NCI-H526 treated with DMSO at 0.1 percent for 48 hours (cell line): ENCODE measurements at places on chromosomes 3 and 15.

DNA sequence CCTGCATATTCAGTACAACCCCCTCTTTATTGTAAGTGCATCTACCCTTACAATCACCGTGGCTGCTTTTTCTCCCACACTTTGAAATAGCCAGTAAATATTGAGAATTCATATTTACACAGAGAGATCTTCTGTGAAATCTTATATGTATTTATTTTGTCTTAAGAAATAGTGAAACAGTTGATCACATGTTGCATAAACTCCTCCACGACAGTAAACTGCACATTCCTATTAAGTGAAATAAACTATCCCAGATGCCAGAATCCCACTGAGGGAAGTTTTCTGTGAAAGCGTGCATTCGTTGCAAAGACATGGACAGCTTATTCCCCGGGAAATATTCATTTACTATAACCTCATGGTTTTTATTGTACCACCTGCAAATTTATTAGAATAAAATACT lies 796.0 kb downstream of the ROBO2 start:
- DNase-seq, result no peak

GRCh38 chr15:68314563-68314962 lies 37.0 kb downstream of the FEM1B start:
- no peak for DNase-seq

DNA sequence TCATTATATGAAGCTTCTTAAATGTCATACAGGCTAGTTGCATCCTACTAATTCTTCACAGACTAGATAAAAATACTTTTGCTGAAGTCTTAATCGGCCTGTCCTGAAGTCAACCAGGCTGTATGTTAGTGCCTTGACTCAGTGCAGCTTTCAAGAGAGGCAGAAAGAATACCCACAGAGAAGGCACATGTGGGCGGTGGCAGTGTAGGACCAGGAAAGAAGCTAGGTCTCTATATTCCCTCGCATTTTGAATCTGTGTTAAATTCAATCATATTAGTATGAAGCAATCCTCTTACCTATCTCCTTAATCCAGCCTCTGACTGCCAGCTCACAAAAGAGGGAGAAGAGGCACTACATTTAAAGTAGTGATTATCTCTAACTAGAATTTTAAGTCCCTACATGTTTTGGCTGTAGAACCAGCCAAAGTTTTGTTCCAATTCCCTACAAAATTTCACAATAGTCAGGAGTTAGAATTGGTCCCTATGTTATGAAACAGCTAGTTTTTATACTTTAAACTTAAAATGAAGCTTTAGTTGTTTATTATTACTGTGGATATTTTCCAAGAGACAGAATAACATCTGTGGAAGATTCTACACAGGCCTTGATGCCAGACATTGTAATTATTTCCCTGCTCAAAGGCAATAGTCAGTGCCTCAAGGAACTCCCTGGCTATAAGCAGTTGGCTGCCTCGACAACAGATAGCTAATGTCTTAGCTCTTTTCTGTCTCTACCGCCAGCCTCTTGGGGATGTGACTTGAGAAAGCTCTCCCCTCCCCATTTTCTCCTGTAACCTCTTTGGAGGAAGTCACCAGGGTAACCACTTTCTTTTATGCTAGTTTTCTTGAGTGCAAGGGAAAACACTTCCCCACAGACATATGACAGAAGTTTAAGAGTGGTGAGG lies 31.9 kb downstream of the CRTC3 start:
- DNase-seq, result no peak

GRCh38 chr3:100971798-100972197 lies 21.4 kb downstream of the ABI3BP start:
- DNase-seq, result no peak

GRCh38 chr3:123586968-123587367 lies 2.1 kb upstream of the HACD2 start:
- DNase-seq, result no peak

GRCh38 chr3:94716326-94717018 lies 653.6 kb downstream of the NSUN3 start:
- DNase-seq, result no peak

DNA sequence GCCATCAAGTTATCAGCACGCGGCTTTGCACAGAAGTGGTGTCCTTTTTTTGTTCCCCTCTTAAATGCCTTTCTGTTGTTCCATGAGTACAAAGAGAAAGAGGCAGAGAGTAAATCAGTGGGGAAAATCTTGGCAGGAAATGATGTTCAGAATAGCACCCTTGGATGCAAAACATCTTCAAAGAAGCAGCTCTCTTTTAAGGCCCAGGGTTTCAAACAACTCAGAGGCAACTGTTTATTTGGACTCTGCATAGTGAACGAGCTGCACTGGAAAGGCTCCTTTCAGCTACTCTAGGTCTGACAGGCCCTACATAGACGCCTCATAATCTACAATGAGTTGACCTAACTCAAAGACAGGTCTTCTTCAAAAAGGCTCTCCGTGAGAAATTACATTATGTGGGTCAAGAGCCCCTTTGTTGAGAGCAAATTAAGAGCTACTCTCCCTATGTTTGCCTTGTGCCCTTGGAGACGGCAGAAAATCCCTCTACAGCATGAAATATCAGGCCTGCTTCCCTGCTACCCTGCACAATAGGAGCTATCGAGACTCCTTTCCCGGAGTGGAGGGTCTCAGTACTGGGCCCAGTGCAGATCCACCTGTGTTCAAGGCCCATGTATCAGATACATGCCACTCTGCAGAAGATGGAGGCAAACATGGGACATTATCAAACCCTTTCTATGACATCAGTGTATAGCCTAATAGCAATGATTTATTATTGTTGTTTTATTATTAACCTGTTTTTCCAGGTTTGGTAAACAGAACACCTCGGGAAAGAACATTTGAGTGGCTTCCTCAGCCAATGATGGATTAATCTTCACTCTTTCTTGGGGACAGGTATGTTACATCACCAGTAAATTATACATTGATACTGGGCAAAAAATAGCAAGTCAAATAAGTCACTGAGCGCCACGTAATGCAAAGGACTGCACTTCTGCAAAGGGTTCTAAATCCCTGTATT lies 53.1 kb downstream of the HEG1 start:
- DNase-seq, result no peak

GRCh38 chr3:72021531-72021930 lies 236.6 kb upstream of the PROK2 start:
- no peak for DNase-seq

DNA sequence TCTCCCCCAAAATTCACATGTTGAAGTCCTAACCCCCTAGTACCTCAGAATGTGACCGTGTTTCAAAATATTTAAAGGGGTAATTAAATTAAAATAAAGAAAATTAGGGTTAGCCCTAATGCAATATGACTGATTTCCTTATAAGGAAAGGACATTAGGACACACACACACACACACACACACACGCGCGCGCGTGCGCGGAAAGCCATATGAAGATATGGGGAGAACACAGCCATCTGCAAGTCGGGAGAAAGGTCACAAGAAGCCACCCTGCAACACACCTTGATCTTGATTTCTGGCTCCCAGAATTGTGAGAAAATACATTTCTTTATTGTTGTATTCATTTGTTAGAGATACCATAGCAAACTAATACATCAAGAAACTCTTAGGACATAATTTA lies 54.6 kb upstream of the STXBP5L start:
- no peak for DNase-seq

- no peak for DNase-seq
Measured at GRCh38 chr3:139302084-139302800, 41.6 kb upstream of the MRPS22 start.

DNA sequence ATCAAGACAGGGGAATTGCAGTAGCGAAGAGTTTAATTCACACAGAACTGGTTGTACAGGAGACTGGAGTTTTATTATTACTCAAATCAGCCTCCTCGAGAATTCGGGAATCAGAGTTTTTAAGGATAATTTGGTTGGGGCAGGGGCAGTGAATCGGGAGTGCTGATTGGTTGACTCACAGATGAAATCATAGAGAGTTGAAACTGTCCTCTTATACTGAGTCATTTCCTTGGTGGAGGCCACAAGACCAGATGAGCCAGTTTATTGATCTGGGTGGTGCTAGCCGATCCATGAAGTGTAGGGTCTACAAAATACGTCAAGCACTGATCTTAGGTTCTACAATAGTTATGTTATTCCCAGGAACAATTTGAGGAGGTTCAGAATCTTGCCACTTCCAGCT lies 5.3 kb upstream of the ZNF770 start:
- DNase-seq, result no peak

- peak; percentile 23 for DNase-seq
Measured at GRCh38 chr3:158845765-158846350, 44.0 kb downstream of the MFSD1 start.

GRCh38 chr3:43499256-43499655 lies 122.6 kb downstream of the ANO10 start:
- no peak for DNase-seq

GRCh38 chr3:185737740-185738680 lies 86.8 kb downstream of the IGF2BP2 start:
- DNase-seq, result no peak

GRCh38 chr3:70550723-70551319 lies 238.4 kb upstream of the MDFIC2 start:
- DNase-seq, result no peak

- DNase-seq, result no peak
Measured at GRCh38 chr3:127422663-127423375, 135.0 kb upstream of the PRR20G start.

- no peak for DNase-seq
Measured at GRCh38 chr3:133973249-133973980, 56.3 kb downstream of the SLCO2A1 start.

- DNase-seq, result no peak
Measured at GRCh38 chr3:122077293-122078234, 22.4 kb downstream of the CD86 start.

DNA sequence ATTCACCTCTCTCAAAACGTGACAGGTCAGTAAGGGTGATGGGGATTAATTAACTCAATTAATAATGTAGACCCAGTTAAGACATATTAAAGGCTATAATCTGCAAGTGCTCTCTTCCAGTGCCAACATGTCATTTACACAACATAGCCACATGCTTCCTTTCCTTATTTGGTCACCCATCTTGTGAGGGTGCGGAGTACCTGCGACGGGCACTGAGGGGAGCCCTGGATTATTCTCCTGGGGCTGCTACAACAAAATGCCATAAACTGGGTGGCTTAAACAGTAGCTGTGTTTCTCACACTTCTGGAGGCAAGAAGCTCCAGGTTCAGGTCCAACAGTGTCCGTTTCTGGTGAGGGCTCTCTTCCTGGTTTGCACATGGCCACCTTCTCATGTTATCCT lies 157.4 kb upstream of the LRTM1 start:
- no peak for DNase-seq

- DNase-seq, result no peak
Measured at GRCh38 chr3:105930733-105931132, 61.9 kb upstream of the CBLB start.

- no peak for DNase-seq
Measured at GRCh38 chr3:185874119-185874518, 49.3 kb upstream of the IGF2BP2 start.

DNA sequence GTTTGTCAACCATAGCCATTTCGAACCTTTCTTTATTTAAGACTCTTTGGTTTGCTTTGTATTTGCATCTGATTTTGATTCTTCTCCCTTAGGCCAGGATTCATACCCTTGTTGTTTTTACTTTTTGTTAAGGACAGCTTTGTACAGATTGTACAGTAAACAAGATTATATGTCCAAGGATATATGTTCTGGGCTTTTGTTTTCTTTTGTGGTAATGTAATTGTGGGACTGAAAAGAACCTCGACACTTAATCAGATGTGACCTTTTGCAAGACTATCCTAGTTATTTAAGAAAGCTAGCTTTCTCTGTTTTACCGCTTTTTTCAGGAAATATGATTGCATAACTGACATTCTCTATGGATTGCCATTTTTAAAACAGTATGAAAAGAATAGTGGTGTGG lies 67.0 kb upstream of the SAMMSON start:
- DNase-seq, result no peak

DNA sequence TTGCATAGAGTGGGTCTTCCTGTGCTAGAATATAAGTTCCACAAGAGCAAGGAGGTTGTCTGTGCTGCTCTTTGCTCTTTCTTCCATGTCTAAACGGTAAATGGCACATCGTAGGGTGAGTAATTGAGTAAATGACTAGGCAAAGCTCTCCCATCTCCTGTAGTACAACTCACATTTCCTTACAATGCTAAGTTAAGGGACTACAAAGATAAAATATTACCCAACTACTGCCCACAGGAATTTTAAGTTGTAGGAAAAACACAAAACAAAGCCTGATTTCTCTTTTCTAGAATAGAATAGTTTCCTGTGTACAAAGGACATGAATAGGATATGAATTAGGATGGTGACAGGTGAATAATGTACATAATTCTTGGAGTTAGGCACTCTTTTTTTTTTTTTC lies 19.9 kb upstream of the LRIG1 start:
- no peak for DNase-seq

GRCh38 chr3:113288881-113289280 lies 77.5 kb downstream of the BOC start:
- DNase-seq, result no peak

DNA sequence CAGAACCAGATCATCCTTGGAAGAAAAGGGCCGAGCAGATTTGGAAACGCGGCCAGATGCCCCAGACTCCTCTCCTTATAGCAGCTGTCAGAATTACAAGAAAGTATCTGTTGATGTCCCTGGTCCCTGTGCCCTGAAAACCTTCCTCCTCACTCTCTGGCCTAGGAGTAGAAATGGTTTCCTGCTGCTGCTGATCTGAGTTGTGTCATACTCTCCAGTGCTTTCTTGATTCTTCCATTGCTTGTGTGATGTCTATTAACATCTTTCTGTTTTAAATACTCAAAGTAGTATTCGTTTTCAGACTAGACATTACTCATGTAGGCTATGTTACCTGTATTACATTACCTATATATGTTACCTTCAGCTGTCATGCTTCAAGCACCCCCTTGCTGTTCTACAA lies 26.8 kb upstream of the HERC1 start:
- no peak for DNase-seq

GRCh38 chr3:100228247-100228646 lies 32.5 kb upstream of the TBC1D23 start:
- DNase-seq, result no peak

- no peak for DNase-seq
Measured at GRCh38 chr3:108067768-108068167, 23.1 kb downstream of the CD47 start.

- peak; percentile 71 for DNase-seq
Measured at GRCh38 chr15:62389885-62390790, 225.1 kb upstream of the C2CD4B start.

GRCh38 chr3:150757364-150757763 lies 5.6 kb downstream of the SIAH2 start:
- DNase-seq, result no peak

DNA sequence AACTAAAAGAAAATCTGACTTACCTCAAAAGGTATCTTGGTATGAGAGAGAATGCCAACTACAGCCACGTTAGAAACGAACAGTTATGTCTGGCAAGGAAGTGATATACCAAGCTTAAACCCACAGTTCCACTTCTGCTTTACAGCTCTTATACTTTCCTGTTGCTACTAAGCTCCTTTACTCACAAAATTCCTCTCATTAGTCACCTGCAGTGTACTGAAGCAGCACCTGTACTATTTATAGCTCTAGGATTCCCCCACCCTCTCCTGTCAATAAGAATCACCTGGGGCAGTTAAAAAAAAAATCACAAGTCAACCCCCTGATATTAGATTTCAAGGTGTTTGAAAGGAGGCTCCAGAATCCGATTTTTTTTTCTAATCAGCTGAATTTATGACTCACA lies 2.9 kb upstream of the TMEM266 start:
- peak; percentile 28 for DNase-seq

GRCh38 chr3:22475665-22476240 lies 724.7 kb upstream of the ZNF385D start:
- no peak for DNase-seq

GRCh38 chr3:167876620-167877281 lies 141.2 kb downstream of the SERPINI1 start:
- DNase-seq, result no peak

- no peak for DNase-seq
Measured at GRCh38 chr3:41975416-41976103, 13.7 kb upstream of the ULK4 start.
